ENCODE measurements at places on chromosomes 7 and 10. TPM values are rescaled to one million over a fixed set of nuclear protein-coding genes. Genes with fewer than 3 reads are reported as not detected.

DNA sequence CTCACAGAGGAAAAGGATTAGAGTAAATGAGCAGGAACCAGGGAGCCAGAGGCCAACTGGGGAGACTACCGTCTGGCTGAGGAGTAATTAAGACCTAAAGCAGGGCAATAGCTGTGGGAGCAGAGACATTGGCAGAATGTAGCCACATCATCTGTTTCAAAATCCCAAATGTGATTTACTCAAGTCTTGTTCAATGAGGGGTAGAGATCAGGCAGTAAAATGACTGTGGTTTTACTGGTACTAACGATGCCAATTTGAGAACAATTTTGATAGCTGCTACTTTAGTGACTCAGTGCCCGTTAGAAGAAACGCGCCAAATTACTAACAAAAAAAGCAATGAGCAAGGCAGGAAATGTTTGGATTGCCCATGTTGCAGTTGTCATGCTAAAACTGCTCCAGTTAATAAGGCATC lies 12.7 kb upstream of the MIOS start:
- H3K36me3 ChIP-seq: no peaks in the 10 kb centered on the region
- peak overlapping the region; percentile 22 for H3K27ac ChIP-seq
- H3K4me3 ChIP-seq: no peak overlapping the region
- no peaks in the 10 kb centered on the region for H3K4me1 ChIP-seq
- no peak for DNase-seq

Gene SPDYE18
- total RNA-seq: 0.37 TPM

Gene CFAP43
- total RNA-seq: 2.3 TPM

GRCh38 chr10:11150231-11150731 lies 132.6 kb downstream of the CELF2 start:
- H3K27me3 ChIP-seq: no peaks in the 10 kb centered on the region
- H3K4me1 ChIP-seq: no peaks in the 10 kb centered on the region
- no peak overlapping the region for H3K27ac ChIP-seq
- H3K36me3 ChIP-seq: no peaks in the 10 kb centered on the region

DNA sequence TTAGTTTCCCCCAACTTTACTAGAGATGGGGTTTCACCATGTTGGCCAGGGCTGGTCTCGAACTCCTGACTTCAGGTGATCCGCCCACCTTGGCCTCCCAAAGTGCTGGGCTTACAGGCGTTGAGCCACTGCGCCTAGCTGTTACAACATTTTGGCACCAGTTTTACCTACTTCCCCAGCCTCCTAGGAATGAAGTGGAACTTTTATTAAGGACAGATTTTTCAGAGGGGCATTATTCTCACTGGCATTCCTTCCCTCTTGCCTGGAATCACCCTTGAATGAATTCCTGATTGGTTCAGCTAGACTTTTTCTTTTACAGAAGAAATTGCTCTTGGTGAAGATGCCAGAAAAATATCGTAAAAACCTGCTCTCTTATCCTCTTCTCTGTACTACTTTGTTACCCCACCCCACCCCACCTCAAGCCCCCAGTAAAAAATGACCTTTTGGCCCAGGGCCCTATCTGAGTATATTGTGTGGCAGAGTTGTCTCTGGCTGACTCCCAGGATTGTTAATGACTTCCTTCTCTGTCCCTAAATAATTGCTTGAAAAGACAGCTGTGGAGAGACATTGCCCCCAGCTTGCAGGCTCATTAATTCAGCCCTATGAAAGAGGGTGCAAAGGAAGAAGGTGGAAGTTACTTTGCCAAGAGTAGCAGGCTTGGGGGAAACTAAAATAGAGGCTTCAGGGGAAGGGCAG lies 189.6 kb downstream of the AUTS2 start:
- no peak for DNase-seq
- H3K27me3 ChIP-seq: no peaks in the 10 kb centered on the region
- no peaks in the 10 kb centered on the region for H3K4me1 ChIP-seq
- no peaks in the 10 kb centered on the region for H3K36me3 ChIP-seq

Gene CRTAC1
- 0.69 TPM for total RNA-seq

Gene RAB19
- total RNA-seq: 9.5 TPM

- DNase-seq: peak; percentile 29
- no peak overlapping the region for H3K27ac ChIP-seq
Observed at GRCh38 chr7:159014297-159015062, 130.2 kb downstream of the VIPR2 start.

DNA sequence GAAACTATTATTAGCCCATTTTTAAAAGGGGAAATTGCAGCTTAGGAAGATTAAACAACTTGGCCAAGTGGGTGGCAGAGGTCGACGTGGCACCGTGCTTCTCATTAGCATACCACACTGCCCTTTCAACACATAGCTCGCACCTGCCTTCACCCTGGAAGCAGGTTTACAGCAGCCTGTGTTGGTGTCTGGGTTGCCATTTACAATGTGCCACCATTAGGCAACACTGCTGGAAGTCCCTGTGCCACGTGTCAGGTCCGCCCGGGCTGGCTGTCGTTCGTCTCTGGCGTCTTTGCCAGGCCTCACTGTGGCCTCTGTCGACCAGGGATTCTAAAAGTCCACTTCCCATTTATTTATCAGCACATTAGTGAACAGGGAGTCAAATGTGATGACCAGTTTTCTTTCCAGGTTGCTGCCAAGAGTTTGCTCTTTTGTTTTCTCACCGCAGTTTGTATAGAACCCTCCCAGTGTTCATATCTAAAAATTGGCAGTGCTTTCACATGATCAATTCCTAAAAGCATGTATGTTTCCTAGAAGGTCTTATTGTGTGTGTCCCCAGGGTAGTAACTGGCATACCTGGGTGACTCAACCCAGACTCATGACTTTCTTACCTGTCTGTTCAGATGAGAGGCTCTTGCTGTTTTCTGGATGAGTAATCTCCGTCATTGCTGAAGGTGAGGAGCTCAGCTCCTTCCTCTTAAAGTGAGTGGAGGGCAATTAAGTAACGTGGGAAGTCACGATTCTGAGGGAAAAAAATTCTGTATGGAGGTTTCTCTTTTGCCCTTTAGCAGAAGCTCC lies 9.2 kb downstream of the INSIG1 start:
- DNase-seq: no peak
- peaks cover 34% of the 10 kb centered on the region for H3K4me1 ChIP-seq
- no peak overlapping the region for H3K4me3 ChIP-seq
- H3K27ac ChIP-seq: peak overlapping the region; percentile 61
- peaks cover 28% of the 10 kb centered on the region for H3K36me3 ChIP-seq

Gene SLC16A9
- total RNA-seq: 1.5 TPM

GRCh38 chr10:63140077-63140476 lies 6.9 kb downstream of the NRBF2 start:
- H3K27ac ChIP-seq: no peak overlapping the region
- no peaks in the 10 kb centered on the region for H3K27me3 ChIP-seq
- DNase-seq: no peak
- peaks cover 4% of the 10 kb centered on the region for H3K4me1 ChIP-seq

- H3K27ac ChIP-seq: no peak overlapping the region
- DNase-seq: peak; percentile 11
- H3K4me3 ChIP-seq: no peak overlapping the region
- H3K36me3 ChIP-seq: no peaks in the 10 kb centered on the region
- H3K4me1 ChIP-seq: no peaks in the 10 kb centered on the region
- H3K27me3 ChIP-seq: no peaks in the 10 kb centered on the region
Observed at GRCh38 chr7:158033196-158033595, 554.4 kb downstream of the PTPRN2 start.

Gene COL13A1
- 0.94 TPM for total RNA-seq

Gene ELFN1
- total RNA-seq: 0.76 TPM

DNA sequence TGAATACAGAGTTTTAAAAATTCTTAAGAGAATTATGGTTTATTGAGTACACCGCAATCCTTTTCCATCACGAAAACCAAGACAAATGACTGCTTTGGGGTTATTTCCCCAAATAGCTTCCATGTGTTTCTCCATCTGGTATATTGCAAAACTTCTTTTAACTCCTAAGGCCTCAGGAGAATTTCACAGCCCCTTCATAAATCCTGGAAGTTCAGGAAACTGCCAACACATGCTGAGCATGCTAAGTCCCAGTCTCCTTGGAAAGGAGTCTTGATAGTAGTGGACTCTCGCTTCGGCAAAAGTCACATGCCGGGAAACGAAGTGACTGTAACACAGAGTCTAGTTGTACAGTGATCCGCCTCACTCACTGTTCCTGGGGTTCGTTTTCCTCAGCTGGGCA lies 88.1 kb upstream of the RSU1 start:
- H3K27me3 ChIP-seq: no peaks in the 10 kb centered on the region
- no peaks in the 10 kb centered on the region for H3K4me1 ChIP-seq
- H3K36me3 ChIP-seq: no peaks in the 10 kb centered on the region
- no peak overlapping the region for H3K27ac ChIP-seq
- DNase-seq: no peak

- peak overlapping the region; percentile 66 for H3K27ac ChIP-seq
- no peaks in the 10 kb centered on the region for H3K36me3 ChIP-seq
- no peak for DNase-seq
- peaks cover 18% of the 10 kb centered on the region for H3K4me1 ChIP-seq
- H3K27me3 ChIP-seq: no peaks in the 10 kb centered on the region
Observed at GRCh38 chr7:22193450-22193983, 163.4 kb downstream of the RAPGEF5 start.

DNA sequence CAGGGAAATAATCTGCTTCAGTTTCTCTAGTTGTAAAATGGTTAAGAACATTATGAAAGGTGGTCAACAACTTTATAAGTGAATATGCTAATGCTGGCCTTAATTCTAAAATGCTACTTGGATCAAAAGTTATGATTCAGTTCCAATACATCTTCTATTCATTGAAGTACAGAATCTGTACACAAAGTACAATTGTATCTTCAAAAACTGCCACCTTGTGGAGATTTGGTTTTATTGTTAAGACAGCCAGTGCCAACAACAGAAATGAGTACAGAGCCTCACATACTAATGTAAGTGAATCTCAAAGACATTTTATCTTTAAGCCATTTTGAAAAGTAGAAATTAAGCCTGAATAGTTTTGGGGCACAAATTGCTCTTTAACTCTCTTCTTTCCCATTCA lies 194.0 kb downstream of the CFTR start:
- no peaks in the 10 kb centered on the region for H3K27me3 ChIP-seq
- no peak overlapping the region for H3K27ac ChIP-seq
- no peaks in the 10 kb centered on the region for H3K4me1 ChIP-seq

- no peak for DNase-seq
- no peak overlapping the region for H3K27ac ChIP-seq
- peaks cover 28% of the 10 kb centered on the region for H3K4me1 ChIP-seq
- H3K4me3 ChIP-seq: no peak overlapping the region
Observed at GRCh38 chr10:124997771-124998623, 56.1 kb downstream of the ZRANB1 start.

- no peak for DNase-seq
- H3K4me1 ChIP-seq: no peaks in the 10 kb centered on the region
- no peak overlapping the region for H3K27ac ChIP-seq
- no peak overlapping the region for H3K4me3 ChIP-seq
- H3K27me3 ChIP-seq: no peaks in the 10 kb centered on the region
Observed at GRCh38 chr10:48946891-48947500, 7.4 kb upstream of the LRRC18 start.

Gene INSYN2A
- total RNA-seq: not detected

- no peak overlapping the region for H3K4me3 ChIP-seq
- no peak for DNase-seq
- H3K4me1 ChIP-seq: no peaks in the 10 kb centered on the region
- H3K27me3 ChIP-seq: no peaks in the 10 kb centered on the region
Observed at GRCh38 chr10:99832439-99832838, 50.0 kb downstream of the ABCC2 start.

DNA sequence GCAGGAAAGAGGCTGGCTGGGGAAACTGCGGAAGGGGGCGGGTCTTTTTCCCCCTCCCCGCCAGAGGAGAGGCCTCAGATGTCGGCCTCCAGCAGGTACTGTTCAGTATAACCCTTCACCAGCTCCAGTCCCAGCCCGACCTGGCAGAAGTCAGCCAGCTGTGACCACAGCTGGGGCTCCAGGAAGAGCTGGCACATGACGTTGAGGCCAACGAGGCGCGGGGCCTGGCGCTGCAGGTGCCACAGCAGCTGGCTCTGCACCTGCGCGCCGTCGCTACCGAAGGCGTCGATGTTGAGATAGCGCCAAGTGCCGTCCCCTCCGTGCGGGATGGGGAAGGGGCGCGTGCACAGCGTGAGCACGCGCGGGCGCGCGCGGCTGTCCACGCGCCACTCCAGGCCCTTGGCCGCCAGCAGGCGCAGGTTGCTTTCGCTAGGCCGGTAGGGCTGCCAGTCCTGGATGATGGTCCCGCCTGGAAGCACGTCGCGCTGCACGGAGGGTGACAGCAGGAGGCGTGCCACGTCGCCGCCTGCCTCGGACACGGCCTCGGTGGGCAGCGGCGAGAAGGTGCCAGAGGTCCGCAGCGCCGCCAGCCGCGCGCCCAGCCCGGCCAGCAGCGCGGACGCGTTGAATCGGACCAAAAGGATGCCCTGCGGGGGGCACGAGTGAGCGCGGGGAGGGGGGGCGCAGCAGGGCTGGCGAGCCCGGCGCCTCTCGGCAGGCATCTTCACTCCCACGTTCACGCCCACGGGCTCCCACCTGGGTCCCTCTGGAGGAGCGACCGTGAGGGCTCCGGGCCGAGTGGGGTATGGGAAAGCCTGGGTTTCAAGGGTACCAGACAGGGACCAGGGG lies 6.9 kb upstream of the VGF start:
- no peak for DNase-seq
- no peak overlapping the region for H3K27ac ChIP-seq
- H3K27me3 ChIP-seq: peaks cover 53% of the 10 kb centered on the region
- no peaks in the 10 kb centered on the region for H3K36me3 ChIP-seq
- H3K4me1 ChIP-seq: peaks cover 13% of the 10 kb centered on the region
- H3K4me3 ChIP-seq: no peak overlapping the region

DNA sequence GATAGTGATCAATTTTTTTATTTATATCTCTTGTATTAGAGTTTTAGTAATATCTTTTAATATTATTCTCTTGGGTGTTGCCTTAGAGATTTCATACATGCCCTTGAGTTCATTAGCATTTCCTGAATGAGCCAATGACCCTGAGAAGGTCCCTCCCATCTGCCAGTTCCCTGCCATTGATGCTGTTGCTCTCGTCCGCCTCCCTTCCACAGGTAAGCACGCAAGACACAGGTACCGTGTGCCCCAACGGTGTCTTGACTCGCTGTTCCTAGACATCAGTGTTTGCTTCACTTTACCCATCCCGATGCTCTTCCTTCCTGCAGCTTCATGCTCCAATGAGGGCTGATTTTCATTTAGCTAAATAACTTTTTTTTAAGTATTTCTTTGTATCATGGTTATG lies 19.7 kb upstream of the PWWP2B start:
- H3K4me1 ChIP-seq: no peaks in the 10 kb centered on the region
- H3K27ac ChIP-seq: no peak overlapping the region
- H3K27me3 ChIP-seq: no peaks in the 10 kb centered on the region

Gene SLC18A3
- not detected for total RNA-seq

Gene CFAP70
- total RNA-seq: 3.0 TPM

DNA sequence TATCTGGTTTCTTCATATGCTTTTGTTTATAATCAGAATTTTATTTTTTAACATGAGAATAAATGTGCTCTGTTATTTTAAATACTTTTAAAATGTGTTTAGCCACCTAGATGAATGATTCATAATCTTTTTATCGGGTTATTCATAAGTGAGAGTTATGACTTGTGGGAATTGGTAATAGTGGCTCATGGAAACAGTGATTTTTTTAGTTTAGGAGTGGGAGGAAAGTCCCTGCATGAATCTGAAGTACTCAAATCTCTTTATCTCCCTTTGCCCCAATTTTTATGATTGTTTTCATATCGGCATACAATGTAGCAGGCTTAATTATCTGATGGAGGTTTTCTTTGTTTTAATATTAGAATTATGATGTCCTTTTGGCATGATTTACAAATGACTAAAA lies 42.9 kb downstream of the TAX1BP1 start:
- peaks cover 25% of the 10 kb centered on the region for H3K4me1 ChIP-seq
- H3K27me3 ChIP-seq: no peaks in the 10 kb centered on the region
- H3K36me3 ChIP-seq: no peaks in the 10 kb centered on the region
- no peak for DNase-seq
- peak overlapping the region; percentile 41 for H3K27ac ChIP-seq
- H3K4me3 ChIP-seq: no peak overlapping the region

Gene RBP3
- total RNA-seq: not detected

GRCh38 chr10:125165584-125166573 lies 5.5 kb upstream of the CTBP2 start:
- H3K4me3 ChIP-seq: no peak overlapping the region
- H3K27ac ChIP-seq: no peak overlapping the region
- H3K4me1 ChIP-seq: peaks cover 3% of the 10 kb centered on the region
- no peak for DNase-seq
